AG10803 (cell line): ENCODE measurements at places on chromosomes 16 and 17.
A peak's percentile ranks its signal among the peaks of the same experiment; 100 is the strongest.

DNA sequence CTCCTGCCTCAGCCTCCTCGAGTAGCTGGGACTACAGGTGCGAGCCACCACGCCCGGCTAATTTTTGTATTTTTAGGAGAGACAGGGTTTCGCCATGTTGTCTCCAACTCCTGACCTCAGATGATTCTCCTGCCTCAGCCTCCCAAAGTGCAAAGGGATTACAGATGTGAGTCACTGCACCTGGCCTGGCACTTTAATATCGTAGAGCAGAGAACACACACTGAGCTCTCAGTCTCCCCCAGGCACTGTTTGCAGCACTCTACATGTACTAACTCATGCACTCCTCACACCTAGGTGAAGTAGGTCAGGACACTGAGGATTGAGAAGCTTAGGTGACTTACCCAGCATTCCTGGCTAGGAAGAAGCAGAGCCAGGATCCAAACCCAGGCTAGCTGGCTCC is 15.0 kb downstream of the C17orf100 start:
- no peak for DNase-seq

GRCh38 chr17:44568945-44569858 is 11.9 kb downstream of the FZD2 start:
- DNase-seq: no peak

GRCh38 chr17:67582673-67583081 is 135.1 kb upstream of the NOL11 start:
- no peak for DNase-seq

GRCh38 chr16:80610481-80611156 is 69.8 kb downstream of the DYNLRB2 start:
- DNase-seq: peak; percentile 38

GRCh38 chr17:28854457-28855335 is at the start of gene ERAL1:
Gene ERAL1, plus strand, starts transcription at chr17:28855016. Its CDS starts 19 bp downstream, at chr17:28855035.
- DNase-seq: peak; percentile 82

DNA sequence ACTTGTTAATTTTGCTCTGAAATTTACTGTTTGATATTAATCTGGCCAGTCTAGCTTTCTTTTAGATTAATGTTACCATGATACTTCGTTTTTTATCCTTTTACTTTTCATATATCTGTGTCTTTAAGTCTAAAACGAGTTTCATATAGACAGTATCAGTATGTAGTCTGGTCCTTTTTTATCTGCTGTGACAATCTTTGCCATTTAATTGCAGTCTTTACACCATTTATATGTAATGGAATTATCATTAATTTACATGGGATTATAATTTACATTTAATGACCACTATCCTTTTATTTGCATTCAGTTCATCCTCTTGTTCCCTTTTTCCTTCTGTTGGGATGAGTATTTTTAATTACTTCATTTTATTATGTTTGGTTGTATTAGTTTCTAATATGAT is 243.5 kb downstream of the PRKCA start:
- no peak for DNase-seq

DNA sequence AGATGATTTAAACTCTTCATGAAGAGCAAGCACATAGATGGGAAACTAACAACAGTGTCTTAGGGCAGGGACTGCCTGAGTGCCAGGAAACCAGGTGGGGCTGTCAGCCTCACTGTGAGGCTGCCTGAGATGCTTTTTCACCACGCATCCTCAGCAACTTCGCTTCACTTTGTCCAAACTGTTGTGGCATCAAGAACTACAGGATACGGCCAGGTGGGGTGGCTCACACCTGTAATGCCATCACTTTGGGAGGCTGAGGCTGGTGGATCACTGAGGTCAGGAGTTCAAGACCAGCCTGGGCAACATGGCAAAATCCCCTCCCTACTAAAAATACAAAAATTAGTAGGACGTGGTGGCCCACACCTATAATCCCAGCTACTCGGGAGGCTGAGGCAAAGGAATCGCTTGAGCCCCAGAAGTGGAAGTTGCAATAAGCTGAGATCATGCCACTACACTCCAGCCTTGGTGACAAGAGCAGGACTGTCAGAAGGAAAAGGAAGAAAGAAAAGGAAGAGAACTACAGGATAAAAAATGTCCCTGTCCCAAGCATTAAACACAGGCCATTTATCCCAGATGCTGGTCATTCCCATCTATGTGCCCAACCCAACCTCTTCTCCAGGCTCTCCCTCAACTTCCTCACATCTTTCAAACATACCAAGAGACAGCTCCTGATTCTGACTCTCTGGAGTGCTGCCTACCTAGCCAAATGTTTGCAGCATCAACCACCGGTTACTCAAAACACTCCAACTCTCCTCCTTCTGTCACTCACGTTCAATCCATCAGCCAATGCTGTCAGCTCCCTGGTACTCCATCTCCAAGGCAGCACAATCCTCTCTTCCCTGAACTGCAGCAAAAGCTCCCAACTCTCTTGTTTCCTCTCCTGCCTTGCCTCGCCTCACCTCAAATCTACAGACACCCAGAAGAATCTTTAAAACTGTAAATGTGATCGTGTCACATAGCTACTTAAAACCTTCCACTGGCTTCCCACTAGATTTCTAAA is 1.6 kb downstream of the EIF4A3 start:
- DNase-seq: no peak

GRCh38 chr16:85306071-85306792 is 194.0 kb upstream of the CIBAR2 start:
- peak; percentile 82 for DNase-seq

DNA sequence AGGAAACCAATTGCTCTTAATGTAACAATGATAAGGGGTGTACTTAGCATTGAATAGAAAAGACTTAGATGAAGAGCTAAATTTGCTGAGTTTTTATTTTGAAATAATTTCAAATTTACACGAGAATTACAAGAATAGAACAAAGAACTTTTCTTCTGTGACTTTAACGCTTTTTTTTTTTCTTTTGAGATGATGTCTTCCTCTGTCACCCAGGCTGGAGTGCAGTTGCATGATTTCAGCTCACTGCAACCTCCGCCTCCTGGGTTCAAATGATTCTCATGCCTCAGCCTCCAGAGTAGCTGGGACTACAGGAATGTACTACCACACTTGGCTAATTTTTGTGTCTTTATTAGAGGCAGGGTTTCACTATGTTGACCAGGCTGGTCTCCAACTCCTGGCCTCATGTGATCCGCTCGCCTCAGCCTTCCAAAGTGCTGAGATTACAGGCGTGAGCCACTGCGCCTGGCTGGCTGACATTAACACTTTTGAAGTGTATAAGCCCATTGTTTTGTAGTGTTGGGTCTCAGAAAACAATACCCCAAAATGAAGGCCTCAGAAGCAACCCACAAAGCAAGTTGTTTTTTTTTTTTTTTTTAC is 2.1 kb downstream of the TEN1 start:
- DNase-seq: peak; percentile 52

DNA sequence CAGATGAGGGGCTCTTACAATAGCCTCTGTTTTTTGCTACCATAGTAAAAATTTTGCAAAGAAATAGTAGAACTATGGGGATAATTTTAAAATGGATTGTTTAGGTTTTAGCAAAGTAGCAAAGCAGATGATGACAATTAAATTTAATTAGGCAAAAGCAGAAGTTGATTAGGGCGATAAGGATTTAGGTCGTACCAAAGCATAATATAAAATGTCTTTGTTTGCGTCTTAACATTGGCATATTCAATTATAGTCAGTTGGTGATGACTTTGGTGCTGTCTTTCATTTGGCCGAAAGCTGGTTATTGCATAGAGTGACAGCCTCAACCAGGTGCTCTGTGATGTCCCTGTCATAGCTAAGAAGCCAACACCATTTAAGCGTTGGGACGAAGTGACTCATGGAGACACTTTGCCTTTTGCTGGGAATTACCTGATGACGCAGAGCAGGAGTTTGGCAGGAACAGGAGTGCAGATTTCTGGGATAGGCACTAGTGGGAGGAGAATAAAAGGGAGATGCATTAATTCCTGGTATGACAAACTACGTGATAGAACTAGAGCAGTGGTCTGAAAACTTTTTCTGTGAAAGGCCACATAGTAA is 38.3 kb downstream of the MAP2K6 start:
- DNase-seq: no peak

DNA sequence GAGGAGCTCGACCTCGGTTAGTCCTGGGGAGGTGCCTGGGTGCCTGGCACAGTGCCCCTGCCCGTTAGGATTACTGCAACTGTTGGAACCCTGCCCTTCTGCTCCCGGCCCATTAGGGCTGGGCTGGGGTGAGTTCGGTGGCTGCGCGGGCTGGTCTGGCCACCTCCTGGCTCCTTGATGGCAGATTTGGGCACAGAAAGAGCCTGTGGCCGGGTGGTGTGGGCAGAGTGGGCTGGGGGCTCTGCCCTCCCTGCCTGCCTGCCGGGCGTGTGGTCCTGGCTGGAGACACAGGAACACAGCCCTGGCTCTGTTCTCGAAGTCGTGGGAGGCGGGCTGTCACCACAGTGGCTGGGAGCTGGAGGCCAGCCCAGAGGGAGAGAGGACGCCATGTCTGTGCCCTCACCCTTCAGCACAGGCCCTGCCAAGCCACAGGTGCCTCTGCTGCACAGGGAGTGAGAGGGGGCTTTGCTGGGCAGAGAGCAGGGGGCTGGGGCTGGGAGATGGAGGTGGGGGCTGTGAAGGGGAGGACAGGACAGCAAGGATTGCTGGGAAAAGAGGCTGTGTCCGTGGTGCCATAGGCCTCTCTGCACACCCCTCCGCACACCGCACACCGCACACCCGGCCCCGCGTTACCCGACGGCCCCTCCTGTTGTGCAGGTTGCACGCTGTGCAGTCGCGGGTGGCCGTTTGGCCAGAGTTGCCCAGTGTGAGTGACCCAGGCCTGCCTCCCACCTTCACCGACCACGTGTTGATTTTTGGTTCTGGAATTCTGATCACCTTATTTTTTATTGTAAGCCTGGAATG is 236.6 kb upstream of the GSE1 start:
- peak; percentile 43 for DNase-seq

DNA sequence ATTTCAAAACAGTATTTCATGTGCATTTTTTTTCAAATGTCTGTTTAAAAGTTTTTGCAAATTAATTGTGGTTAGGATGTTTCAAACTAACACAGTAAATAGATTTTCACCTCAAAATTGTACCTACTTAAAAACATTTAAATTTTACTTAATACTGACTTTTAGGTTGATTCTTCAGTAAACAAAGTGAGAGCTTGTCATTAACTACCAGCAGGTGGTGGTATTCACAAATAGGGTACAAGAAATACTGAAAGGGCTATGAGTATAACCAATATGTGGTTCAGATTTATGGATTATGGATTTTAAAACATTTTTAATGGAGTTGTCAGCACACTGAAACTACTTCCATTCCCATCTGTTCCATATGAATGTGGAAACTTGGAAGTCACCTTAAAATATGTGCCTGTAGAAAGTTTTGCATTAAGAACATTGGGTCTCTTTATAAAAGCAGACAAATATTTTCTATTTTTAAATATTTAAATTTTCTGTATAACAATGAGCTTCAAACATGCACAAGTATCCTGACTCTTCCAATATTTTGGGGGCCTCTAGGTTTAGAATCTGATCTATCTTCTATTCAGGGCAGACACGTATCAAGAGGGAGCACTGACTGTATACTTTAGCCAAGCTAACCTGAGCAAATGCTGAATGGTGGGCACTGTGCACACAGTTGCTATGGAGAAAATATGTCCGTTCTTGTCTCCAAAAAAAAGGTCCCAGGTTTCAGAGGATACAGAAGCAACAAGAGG is 155.6 kb downstream of the SNX11 start:
- peak; percentile 26 for DNase-seq

DNA sequence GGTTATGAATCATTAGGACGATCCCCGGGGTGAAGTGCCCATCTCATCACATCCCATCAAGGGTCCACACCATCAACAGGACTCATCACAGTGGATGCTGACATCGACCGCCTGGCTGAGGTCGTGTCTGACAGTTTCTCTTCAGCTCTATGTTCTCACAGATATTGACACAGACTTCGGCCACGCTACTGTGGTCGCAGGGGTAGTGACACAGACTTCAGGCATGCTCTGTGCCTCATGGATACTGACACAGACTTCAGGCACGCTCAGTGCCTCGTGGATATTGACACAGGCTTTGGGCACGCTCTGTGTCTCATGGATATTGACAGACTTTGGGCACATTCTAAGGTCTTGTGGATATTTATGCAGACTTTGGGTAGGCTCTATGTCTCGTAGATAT is 50.1 kb downstream of the KLHDC4 start:
- no peak for DNase-seq

DNA sequence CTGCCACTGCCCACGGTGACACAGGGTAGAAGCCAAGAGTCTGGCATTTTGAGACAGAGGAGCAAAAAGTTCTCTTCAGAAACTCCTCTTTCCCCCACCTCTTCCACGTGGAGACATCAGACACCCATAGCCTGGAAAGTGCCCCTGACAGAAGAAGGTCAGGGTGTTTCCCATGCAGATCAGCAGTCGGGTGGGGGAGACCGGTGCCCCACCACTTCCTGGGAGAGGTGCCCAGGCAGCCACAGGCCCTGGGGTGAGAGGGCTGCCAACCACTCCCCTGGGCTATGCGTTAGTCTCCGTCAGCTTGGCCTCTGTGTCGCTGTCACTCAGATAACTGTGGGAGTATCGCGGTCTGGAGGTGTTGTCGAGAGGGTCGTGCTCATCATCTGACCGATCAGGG is 31.5 kb downstream of the PIPOX start:
- DNase-seq: no peak

DNA sequence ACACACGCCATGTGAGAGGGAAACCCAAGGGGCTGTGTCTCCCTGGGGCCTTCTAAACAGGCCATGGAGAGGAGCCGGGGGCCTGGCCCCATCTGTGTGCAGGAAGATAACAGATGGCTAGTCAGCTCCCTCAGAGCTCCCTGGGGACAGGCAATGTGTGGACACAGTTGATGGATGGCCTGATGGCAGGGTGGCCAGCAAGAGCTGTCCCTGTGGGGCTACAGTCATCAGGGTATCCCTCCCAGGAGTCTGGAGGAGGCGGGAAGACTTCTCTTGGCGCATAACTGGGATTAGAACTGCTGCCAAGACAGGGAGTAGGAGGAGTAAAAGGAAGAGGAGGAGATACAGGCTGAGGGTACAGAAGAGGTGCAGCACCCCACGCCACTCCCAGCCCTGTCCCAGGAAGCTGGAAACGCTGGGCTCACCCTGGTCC is 17.3 kb downstream of the MYO18A start:
- DNase-seq: peak; percentile 63

GRCh38 chr16:49708491-49708890 is 147.4 kb downstream of the ZNF423 start:
- no peak for DNase-seq
